DND-41 (cell line): ENCODE measurements at places on chromosomes 2 and 18.

DNA sequence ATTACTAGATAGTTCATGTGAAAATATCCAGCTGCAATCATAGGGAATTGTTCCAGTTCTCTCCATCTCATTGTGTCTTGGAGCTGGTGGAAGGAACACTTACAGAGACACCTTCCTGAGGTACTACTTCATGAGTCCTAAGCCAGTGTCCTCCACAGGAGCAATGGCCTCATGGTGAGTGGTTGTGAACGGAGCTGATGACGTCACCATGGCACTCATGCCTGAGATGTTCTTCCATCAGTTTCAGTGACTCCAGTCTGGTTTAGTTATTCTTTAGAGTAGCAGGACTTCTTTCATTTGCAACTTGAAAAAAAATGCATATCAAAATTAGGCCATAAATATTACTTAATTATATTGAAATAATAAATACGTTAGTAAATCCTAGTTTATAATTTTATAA, 418.6 kb downstream of the ZNF521 start:
- no peak overlapping the region for H3K4me3 ChIP-seq
- no peak for DNase-seq
- H3K4me1 ChIP-seq = no peaks in the 10 kb centered on the region
- no peak overlapping the region for H3K27ac ChIP-seq
- H3K36me3 ChIP-seq = no peaks in the 10 kb centered on the region
- H3K27me3 ChIP-seq = no peaks in the 10 kb centered on the region

GRCh38 chr2:182618672-182619079, 97.4 kb upstream of the DNAJC10 start:
- no peaks in the 10 kb centered on the region for H3K36me3 ChIP-seq
- peaks cover 6% of the 10 kb centered on the region for H3K27me3 ChIP-seq

GRCh38 chr2:138183705-138184104, 219.4 kb downstream of the HNMT start:
- no peaks in the 10 kb centered on the region for H3K4me1 ChIP-seq
- H3K4me3 ChIP-seq = no peak overlapping the region
- H3K27ac ChIP-seq = no peak overlapping the region
- DNase-seq = no peak
- no peaks in the 10 kb centered on the region for H3K27me3 ChIP-seq

DNA sequence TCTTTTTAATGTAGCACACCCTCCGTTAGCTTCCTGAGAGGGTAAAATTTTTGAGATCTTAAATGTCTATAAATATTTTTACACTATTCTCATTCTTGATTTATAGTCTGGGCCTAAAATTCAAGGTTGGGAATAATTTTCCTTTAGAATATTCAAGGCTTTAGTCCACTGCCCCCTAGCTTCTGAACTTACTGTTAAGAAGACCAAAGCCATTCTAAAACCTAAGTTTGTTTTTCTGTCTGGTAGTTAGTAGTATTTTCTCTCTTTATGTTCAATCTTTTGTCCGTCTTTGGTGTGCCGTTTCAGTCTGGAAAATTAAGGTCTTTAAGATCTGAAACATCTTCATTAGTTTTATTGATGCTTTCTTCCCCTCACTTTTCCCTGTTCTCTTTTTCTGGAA, 14.5 kb downstream of the OSBPL6 start:
- H3K27ac ChIP-seq = no peak overlapping the region
- H3K4me1 ChIP-seq = no peaks in the 10 kb centered on the region
- H3K4me3 ChIP-seq = no peak overlapping the region
- no peak for DNase-seq

- H3K27ac ChIP-seq = peak overlapping the region; percentile 32; the same call in 1 of the 2 replicates
- no peak for DNase-seq
- peaks cover 34% of the 10 kb centered on the region for H3K4me1 ChIP-seq
Observed at GRCh38 chr2:162018530-162018929, 55.5 kb downstream of the DPP4 start.
